DMS 273 treated with DMSO at 0.1 percent for 48 hours (cell line): ENCODE measurements at places on chromosomes 6 and 20.

- DNase-seq = no peak
Observed at GRCh38 chr6:46044881-46045617, 29.4 kb upstream of the CLIC5 start.

DNA sequence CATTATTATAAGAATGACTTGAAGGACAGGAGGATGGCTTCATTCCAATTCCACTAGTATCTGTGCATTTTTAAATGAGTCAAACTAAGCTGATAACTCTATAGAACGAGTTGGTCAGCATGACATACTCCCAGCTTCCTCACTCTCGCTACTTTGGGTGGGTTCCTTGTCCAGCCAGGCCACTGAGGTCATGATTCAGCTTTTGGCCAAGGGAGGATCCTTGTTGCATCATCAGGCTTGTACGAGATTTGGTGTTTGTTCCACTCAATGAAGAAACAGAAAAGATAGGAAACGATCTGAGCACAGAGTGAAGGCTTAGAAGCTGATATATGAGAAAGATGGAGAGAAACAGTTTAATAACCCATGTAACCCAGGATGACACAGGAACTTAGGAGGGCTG lies 19.8 kb downstream of the NEDD9 start:
- no peak for DNase-seq

GRCh38 chr20:53938739-53939138 lies 131.7 kb downstream of the BCAS1 start:
- DNase-seq = no peak

DNA sequence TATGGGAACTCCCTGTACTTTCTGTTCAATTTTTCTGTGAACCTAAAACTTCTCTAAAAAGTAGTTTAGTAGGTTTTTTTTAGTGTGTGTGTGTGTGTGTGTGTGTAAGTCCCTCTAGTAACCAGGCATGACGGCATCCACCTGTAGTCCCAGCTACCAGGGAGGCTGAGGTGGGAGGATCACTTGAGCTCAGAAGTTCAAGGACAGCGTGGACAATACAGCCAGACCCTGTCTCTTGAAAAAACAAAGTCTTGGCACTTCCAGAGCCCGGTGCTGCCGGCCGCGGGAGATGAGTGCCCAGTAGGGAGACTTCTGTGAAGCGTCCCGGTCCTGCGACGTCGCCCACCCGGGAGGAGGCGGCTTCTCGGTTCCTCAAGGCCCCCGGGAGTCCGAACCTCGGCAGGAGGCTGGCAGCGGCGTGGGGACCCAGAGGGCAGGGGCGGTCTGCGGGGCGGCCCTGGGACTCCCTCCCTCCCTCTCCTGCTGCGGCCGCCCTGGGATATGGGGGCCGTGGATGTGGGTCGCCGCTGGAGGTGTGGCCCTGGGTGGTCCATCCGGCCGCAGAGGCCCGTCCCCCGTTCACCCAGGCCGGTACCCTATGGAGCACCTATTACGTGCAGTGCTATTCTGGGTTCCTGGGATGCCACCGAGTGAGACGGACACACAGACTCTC lies 78.0 kb upstream of the SIRPG start:
- DNase-seq = no peak

DNA sequence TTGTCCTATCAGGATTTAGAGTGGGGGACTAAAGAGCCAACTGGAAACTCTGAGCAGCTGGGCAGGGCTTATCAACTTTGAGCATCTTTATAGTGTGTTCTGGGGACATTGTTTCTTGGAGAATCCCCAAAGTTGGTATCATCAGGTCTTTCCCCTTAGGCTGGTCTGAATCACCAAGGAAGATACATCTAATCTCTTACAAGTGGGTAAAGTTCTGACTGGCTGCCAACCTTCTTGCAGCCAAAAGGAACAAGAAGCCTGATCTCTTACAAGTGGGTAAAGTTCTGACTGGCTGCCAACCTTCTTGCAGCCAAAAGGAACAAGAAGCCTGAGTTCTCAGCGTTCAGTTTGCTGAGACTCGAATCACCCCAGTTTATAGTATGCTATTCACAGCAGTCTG lies 1.6 kb upstream of the MED23 start:
- no peak for DNase-seq

DNA sequence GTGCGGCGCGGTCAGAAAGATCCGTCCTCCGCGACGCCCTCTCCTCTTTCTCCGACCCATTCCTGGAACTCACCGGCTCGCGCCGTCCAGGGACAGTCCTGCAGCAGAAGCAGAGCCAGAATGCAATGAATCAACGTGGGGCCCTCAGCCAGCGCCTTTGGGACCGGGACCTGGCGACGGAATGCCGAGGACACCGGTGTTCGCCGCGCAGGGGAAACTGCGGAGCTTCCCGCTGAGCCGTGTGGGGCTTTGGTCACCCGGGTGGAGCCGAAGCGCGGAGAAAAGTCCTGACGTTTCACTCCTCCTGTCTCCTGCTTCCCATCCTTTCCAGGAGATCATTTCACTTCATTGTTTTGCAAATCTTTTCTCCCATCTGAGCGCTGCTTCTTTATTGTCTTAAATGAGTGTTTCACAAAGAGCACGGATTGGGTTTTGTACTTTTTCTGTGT lies 26.5 kb downstream of the ULBP1 start:
- DNase-seq = no peak

GRCh38 chr6:89605861-89606260 lies 32.7 kb downstream of the LYRM2 start:
- DNase-seq = no peak

GRCh38 chr20:51272401-51272800 lies 249.5 kb upstream of the KCNG1 start:
- DNase-seq = no peak

DNA sequence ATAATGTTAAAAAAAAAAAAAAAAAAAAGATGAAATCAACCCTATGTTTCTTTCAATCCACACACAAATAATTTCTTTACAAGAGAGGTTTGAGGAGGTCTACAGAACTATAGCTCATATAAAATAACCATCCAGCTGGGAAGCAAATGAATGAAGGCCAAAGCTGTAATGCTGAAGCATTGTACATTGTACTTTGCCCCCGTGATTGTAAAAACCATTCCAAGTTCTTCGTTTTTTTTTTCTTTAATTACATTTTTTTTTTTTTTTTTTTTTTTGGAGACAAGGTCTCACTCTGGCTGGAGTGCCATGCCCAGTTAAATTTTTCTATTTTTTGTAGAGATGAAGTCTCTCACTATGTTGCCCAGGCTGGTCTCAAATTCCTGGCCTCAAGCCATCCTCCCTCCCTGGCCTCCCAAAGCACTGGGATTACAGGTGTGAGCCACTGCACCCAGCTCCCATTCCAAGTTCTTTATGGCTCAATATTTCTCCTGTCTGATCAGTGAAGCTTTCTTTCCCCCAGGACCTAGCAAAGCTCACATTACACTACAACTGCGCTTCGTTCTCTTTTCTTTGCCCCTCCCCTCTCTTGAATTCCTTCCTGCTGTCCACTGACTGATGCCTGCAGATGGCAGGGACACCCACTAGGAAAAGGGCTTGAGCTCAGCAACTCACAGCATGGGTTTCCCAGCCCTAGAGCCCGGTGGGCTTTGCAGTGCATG lies 53.0 kb upstream of the NOP56 start:
- peak; percentile 25 for DNase-seq

DNA sequence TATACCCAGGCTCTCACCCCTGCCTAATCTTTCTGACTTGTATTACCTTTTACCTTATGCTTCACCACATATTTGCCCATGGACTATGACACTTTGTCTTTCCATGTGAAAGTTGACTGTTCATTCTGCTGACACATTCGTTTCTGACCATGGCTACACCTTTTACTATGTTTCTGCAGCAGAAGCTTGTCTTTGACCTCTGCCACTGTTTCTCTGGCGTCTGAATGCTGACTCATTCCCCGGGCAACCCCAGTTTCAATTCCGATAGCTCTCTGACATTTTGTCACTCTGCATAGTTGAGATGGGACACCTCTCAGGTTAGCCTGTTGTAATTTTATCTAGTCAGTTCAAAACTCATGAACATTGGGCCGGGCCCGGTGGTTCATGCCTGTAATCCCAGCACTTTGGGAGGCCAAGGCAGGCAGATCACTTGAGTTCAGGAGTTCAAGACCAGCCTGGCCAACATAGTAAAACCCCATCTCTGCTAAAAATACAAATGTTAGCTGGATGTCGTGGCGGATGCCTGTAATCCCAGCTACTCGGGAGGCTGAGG lies 50.7 kb downstream of the SLC26A8 start:
- no peak for DNase-seq

DNA sequence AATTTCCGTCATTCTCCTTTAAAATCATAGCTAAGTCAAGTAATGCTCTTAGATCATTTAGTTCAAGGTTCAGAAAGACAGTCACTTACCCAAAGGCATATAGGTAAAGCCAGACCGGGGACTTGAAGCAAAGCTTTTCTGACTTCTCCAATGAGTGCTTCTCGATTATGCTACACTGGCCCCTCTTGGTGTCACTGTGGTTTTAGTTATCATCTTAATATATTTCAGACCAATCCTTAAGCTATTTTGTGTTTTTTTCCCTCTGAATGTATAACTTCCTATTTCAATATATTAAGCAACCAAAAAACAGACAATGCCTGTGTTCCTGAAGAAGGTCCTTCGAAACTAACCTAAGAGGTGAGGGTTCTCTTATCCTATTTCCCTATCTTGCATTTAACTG lies 3.9 kb downstream of the PRDM1 start:
- DNase-seq = no peak

- no peak for DNase-seq
Observed at GRCh38 chr20:25741088-25741487, 44.4 kb upstream of the ZNF337 start.

GRCh38 chr6:946546-946945 lies 253.6 kb upstream of the EXOC2 start:
- no peak for DNase-seq

- DNase-seq = no peak
Observed at GRCh38 chr6:41719436-41720261, 15.8 kb downstream of the TFEB start.

DNA sequence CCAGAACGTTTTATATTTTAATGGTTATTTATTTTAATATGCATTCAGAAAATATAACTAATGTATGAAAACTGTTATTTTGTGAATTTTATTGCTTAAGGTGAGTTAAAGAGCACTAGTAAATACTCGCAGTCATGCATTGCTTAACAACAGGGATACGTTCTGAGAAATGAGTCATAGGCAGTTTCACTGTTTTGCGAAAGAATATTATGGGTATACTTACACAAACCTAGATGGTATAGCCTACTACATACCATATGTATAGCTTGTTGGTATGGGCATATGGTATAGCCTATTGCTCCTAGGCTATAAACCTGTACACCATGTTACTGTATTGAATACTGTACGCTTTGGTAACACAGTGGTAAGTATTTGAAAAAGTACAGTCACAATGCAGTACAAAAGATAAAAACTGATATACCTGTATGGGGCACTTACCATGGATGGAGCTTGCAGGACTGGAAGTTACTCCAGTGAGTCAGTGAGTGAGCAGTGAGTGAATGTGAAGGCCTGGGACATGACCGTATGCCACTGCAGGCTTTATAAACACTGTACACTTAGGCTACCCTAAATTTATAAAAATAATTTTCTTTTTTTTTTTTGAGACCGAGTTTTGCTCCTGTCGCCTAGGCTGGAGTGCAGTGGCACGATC lies 38.5 kb downstream of the ARFGEF2 start:
- no peak for DNase-seq

- DNase-seq = no peak
Observed at GRCh38 chr6:13989496-13990144, 64.9 kb downstream of the RNF182 start.

DNA sequence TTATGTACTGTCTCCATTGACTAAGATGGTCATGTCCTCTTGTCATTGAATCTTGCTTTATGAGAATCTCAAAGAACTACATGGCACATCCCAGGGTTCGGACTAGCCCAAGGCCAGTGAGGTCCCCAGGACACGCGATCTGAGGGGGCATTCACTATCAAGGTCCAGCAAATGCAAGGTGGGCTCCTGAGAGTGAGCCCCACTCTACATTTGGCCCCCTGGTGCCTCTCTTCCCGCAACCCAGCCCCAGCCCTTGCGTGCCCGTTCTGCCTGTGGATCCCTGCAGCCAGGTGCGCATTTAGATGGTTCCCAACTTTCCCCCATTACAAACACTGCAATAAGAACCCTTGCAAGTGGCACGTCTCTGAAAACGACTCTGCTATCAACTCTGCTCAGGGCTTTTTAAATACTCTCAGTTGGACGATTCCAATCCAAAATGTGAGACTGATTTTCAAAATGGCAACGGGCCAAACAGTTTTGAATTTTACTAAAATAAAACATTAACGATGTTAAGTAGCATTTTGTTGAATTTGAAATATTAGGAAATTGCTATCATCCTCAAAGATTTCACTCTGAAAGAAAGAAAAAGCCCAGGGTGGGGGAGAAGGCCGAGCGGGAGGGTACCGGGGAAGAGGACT lies 59.6 kb downstream of the NFATC2 start:
- DNase-seq = no peak

- no peak for DNase-seq
Observed at GRCh38 chr6:157541618-157542413, 160.8 kb downstream of the ZDHHC14 start.

- no peak for DNase-seq
Observed at GRCh38 chr6:118618676-118619377, 32.6 kb downstream of the CEP85L start.

DNA sequence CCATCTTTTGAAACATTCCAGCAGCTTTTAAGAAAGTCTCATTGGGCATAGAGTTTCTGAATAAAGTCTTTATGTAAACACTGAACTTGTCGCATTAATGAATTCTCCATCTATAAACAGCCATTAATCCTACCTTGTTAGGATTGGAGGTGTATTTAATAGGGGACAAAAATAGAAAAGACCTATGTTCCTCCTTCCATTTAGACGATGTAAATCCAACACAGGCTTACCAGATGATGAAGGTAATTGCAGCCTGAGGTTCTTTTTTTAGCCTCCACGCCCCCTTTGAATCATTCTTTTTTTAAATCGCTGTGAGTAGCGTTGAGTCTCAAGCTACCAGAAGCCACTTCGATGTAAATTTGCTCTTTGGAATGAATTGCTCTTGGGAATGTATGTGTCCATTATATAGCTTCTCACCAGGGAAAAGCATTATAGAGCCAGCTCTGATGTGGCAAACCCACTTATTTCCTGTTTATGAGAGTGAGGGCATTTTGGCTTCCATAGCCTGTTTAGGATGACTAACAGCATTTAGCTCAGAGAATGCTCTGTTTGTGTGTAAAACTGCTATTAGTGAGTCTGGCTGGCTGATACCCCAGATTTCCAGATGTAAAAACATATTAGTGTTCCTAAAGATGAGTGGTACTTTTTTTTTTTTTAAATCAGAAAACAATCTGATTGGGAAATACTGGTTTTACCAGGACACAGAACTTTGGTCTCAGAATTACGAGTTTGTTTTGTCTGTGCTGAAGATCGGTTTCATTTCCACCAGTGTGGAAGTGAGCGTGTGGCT lies 74.9 kb upstream of the CLDN20 start:
- no peak for DNase-seq

DNA sequence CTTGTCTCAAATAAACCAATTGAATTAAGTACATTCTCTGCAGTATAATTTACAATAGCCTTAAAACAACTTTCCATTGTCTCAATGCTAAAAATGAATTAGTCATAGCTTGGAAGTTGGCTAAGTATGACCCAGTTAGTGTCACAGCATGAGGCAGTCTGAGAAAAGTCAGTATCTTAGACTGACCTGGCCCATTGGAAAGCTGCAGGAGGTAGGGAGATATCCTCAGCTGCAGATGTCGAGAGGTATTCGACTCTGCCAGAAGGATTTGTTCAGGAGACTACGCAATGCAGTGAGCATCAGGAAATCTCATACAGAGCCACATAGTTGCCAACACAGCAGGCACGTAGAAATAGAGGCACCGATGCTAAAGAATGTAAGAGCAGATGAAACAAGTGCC lies 350.9 kb upstream of the NRSN1 start:
- DNase-seq = no peak

GRCh38 chr20:33209789-33210188 lies 7.4 kb upstream of the BPIFA3 start:
- DNase-seq = no peak

- no peak for DNase-seq
Observed at GRCh38 chr6:127520066-127520465, 931 bp upstream of the MTCL3 start.
